ENCODE measurements at places on chromosomes 16 and 17. TPM values are rescaled to one million over a fixed set of nuclear protein-coding genes. Genes with fewer than 3 reads are reported as not detected.
A peak's percentile ranks its signal among the peaks of the same experiment; 100 is the strongest.

- DNase-seq: no peak
Observed at GRCh38 chr16:14087181-14087580, 16.1 kb downstream of the MRTFB start.

KRTAP9-2 gene
- not detected for total RNA-seq

GRCh38 chr17:51720439-51720838 is 438.1 kb downstream of the CA10 start:
- DNase-seq: no peak

- peak; percentile 49 for DNase-seq
Observed at GRCh38 chr16:85157813-85158742, 45.8 kb upstream of the CIBAR2 start.

- peak; percentile 4 for DNase-seq
Observed at GRCh38 chr17:8698162-8698971, 46.3 kb downstream of the CCDC42 start.

SDR42E2 gene
- total RNA-seq: not detected

ZNF764 gene
- total RNA-seq: 8.4 TPM

DNA sequence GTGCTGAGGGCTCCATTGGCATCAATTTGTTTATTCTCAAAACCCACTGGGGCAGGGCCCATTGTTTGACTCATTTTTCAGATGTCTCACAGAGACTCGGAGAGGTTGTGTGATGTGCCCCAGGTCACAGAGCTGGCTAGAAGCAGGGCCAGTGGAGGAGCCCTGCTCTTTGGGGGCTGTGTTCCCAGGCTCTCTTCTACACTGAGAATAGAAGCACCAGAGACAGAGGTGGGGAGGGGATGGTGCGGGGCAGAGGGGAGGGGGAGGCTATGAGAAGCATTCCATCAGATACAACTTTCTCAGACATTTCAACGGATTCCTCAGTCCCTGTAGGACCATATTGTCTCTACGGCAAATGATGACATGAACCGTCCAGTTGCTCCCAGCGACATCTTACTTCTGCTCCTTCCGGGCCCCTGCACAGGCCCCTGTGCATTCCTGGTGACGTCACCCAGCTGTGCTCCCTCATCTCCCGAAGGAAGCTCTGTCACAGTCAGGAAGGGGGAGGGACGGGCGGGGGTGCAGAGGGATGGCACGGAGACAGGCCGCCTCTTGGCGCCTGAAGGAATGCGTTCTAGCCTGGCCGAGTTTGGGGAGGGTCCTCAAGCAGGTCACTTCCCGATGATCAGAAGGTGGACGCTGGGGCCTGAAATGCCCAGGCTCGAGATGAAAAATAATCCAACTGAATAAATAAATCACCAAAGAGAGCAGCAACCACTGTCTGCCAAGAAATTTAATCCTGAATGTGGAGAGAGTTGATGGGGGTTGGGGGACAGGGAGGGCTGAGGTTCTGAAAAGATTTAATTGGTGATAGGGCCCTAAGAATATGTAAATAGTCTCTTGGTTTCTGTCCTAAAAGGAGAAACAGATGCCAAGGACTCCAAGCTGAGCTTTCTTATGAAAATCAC is 114.1 kb downstream of the NOG start:
- DNase-seq: peak; percentile 81

KAT7 gene
- total RNA-seq: 34.9 TPM

GRCh38 chr17:64455993-64456885 is 7.3 kb downstream of the MILR1 start:
- DNase-seq: no peak

ATXN2L gene
- total RNA-seq: 70.0 TPM

ITGAD gene
- total RNA-seq: not detected

ZNF207 gene
- 125 TPM for total RNA-seq

SLC6A2 gene
- not detected for total RNA-seq

DNA sequence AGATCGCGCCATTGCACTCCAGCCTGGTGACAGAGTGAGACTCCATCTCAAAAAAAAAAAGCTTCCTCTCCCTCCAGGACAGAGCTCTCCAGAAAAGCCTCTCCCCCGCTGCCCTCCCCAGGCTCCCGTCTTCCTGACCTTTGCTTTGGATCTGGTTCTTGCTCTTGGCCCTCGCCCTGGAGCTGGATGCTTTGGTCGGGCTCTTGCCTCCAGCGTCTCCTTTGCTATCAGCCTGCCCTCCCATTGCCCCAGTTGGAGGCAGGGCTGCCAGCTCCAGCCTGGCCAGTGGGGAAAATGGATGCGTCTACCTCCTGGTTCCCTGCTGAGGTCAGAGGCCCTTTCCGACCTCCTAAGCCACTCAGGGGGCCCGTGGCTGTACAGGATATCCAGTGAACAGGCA is 35.9 kb downstream of the TRARG1 start:
- no peak for DNase-seq

- DNase-seq: no peak
Observed at GRCh38 chr17:49832840-49833599, 14.8 kb downstream of the TAC4 start.

MYH13 gene
- 0.21 TPM for total RNA-seq

FN3KRP gene
- total RNA-seq: 20.3 TPM

GRCh38 chr17:70366386-70366785 is 197.1 kb downstream of the KCNJ2 start:
- no peak for DNase-seq

- DNase-seq: no peak
Observed at GRCh38 chr16:23187341-23187740, 4.8 kb downstream of the SCNN1G start.

- no peak for DNase-seq
Observed at GRCh38 chr16:4534151-4534790, 4.3 kb downstream of the CDIP1 start.
